NCI-H2107 (cell line): ENCODE measurements at places on chromosomes 6 and 20.
A peak's percentile ranks its signal among the peaks of the same experiment; 100 is the strongest.

DNA sequence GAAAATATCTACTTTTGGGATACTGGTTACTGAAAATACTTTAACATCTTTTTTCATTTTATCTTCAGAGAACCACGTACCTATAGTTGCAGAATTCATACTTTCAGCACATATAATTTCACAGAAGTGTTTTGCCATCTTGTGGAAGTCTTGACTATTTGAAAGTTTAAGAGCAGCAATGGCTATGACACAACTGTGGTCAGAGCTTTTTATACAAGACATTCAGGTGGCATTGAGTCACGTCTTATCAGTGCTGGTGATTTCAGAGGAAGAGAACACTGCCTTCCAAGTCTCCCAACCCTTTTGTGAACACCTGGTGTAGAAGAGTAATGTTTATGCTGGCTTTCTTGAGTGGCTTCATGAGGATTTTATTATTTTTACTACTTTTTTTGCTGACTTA lies 171.6 kb downstream of the ARID1B start:
- no peak for DNase-seq

DNA sequence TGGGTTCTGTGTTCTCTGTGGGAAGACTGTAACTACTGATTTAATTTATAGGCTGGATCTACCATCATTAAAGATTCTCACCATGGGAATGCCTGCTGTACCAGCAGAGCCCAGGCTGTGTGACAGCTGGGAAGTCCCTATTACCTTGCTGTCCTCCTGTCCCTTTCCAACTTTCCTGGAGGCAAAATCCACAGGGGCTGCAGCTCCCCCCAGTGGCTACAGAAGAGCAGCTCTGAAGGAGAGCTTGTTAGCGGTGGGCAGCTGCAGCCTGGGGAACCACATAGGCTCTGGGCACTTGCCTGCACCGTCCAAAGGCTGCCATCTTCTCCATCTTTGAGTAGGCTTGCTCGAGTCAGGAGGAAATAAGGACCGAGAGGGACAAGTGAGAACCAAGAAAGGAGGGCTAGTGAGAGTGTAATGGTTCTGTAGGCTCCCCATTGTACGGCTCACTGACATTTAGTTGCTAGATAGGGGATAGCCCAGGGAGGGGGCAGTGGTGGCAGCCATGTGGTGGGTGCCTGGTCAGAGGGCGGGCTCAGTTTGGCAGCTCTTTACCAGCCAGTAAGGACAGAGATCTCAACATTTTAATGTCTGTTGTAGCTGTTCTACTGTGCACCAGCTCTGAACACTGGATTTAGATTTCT lies 155.1 kb upstream of the MLIP start:
- DNase-seq = peak; percentile 19

DNA sequence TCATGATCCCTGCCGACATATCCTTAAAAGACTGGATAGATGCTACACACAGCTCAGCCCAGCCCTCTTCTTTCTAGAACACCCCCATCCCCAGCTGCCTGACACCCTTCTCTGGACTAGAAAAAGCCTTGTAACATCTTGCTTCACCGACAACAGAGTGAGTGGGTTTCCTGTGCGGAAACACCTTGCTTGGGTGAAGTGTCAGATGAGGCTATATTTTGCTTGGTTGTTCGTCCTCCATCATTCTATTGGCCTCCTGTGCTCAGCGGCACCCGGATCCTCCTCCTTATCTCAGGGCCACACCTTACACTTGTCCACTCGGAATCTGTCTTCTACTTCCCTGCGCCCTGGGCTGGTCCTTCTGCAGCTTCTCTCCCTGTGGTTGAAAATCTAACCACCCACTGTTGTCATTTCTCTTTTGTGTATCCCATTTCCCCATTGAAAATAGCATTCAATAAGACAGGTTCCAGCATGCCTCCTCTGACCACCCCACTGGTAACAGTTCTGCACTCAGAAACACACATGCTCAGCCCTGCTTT lies 101.3 kb upstream of the MLN start:
- no peak for DNase-seq

DNA sequence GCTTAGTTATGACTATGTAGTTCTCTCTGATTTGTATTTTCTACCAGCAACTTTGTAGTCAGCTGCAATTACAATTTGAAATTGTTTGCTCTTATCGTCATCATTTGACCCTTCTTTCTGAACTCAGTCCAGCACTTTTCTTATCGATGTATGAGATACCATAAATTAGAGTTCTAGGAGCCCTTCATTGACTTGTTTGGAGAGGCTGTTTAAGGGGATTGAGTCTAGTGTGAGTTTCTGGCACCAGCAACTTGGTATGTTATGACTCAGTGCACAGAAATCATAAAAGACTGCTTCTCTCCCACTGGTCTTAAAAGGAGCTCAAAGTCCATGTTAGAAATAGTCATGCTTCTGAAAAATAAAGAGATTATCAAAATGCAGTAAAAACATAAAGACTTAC lies 190.3 kb downstream of the TENT5A start:
- no peak for DNase-seq

- peak; percentile 4 for DNase-seq
These were observed 231.8 kb downstream of the BCKDHB start for GRCh38 chr6:80338201-80338836.

- no peak for DNase-seq
These were observed 927 bp downstream of the IL20RA start for GRCh38 chr6:137043710-137044365.

DNA sequence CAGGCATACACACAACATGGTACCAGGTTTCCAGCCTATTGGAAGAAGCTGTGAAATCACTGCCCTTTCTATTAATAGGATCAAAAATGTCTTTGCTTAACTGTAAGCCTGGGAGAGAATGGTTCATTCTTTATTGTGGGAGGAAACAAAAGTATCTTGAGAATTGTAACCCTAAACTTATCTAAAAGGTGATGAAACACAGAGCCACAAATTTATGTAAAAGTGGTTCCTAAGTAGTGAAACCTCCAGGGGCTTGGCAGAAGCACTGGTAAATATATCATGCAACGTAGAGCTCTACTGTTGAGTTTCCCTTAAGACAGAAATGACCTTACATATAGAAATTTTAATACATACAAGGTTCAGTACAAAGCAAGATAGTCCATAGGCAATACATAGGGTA lies 17.2 kb upstream of the NOX3 start:
- DNase-seq = no peak

GRCh38 chr6:37816599-37817375 lies 2.7 kb upstream of the ZFAND3 start:
- no peak for DNase-seq

GRCh38 chr6:94357381-94357980 lies 938.1 kb upstream of the EPHA7 start:
- no peak for DNase-seq

GRCh38 chr6:149224399-149224798 lies 93.1 kb upstream of the TAB2 start:
- no peak for DNase-seq

- no peak for DNase-seq
These were observed 28.9 kb upstream of the RREB1 start for GRCh38 chr6:7078856-7079255.

GRCh38 chr20:35166242-35166830 lies 5.5 kb upstream of the PROCR start:
- no peak for DNase-seq

DNA sequence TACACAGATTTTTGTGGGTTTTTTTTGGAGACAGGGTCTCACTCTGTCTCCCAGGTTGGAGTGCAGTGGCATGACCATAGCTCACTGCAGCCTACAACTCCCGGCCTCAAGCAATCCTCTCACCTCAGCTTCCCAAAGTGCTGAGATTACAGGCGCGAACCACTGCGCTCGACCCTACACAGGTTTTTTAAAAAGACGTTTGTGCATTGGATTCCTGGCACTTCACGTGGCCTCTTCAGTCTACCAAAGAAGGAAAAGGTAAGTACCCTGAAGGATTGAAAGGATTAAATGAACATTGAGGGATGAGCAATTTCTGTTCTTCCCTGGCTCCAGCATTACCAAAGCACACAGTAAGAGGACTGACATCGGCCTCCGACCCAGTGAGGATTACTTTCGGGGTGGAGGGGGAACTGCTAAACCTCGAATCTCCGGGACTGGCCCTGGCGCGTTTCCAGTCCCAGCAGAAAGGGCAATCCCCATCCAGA lies 556 bp upstream of the YWHAB start:
- no peak for DNase-seq

DNA sequence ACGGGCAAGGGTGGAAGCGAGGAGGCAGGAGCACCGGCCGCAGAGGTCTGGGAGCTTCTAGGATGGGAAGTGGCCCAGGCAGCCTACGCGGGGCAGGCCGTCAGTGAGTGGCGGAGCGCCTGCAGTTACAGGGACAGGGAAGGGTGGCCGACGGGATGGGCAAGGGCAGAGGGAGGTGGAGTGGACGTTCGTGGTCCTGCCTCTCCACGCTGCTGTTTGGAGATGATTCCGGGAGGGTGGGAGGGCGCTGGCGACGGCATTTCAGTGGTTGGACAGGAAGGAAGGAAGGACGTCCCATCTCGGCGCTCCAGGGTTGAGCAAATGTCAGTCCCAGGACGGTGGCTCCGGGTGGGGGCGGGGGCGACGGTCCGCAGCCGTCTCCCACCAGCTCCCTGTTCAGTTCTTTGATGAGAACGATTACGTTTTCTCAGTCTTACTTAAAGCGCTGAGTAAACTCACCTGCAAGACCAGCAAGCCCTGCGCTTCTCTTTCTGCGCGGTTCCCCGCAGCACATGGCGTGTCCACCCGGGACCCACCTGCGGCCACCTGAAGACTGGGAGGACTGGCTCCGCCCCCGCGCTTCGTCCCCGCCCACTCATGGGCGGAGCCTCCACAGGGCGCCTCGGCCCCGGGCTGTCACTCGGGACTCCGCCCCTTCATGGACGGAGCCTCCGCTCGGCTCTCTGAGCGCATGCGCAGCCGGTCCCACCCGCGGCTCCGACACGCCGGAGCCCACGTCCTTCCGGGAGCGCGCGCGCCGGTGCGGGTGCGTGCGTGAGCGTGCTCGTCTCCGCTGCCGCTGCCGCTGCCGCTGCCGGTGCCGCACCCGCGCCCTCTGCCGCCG lies at the start of gene DNAJC5:
DNAJC5 (plus strand) TSS at position 769 of the 844 bp plus-strand sequence. CDS start 33,220 bp downstream, outside the sequence.
- DNase-seq = peak; percentile 94

DNA sequence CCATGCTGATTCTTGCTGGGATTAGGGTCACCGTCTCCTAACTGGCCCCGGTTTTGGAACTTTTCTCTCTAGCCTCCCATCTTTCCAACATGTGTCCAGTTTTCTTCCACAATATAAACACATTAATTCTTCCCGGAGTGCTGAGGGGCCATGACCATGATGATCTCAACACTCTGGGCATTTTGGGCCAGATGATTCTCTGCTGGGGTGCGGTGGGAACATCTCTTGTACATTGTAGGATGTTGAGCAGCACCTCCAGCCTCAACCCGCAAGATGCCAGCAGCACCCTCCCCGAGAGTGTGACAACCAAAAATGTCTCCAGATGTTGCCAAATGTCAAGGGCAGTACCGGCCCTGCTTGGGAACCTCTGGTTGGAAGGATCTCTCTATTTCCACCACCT lies 164.8 kb downstream of the TFAP2C start:
- DNase-seq = no peak

DNA sequence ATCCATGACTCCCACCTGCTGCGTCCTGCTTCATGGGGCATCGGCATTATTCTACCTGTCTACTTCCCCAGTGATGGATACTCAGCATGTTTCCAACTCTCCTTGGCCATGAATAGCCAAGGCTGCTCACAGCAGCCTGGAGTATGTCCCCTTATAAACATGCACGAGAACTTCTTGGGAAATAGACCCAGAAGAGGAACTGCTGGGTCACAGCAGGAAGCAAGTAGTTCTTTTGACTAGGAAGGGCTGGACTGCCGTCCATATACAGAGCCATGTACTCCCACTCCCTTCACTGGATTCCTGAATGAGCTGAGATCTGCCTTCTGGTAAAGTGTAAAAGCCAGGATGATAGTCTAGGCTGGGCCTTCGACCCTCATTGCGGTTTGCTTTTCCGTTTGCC lies 106.3 kb upstream of the KCNK16 start:
- no peak for DNase-seq
